ENCODE measurements at places on chromosomes 2 and 18. TPM values are rescaled to one million over a fixed set of nuclear protein-coding genes. Genes with fewer than 3 reads are reported as not detected.

FKBP1B gene
- 25.1 TPM for total RNA-seq

- no peak for DNase-seq
Measured at GRCh38 chr2:48118895-48119294, 212.6 kb upstream of the FBXO11 start.

GRCh38 chr18:51287818-51288508 lies 90.5 kb upstream of the MEX3C start:
- DNase-seq = no peak

DNA sequence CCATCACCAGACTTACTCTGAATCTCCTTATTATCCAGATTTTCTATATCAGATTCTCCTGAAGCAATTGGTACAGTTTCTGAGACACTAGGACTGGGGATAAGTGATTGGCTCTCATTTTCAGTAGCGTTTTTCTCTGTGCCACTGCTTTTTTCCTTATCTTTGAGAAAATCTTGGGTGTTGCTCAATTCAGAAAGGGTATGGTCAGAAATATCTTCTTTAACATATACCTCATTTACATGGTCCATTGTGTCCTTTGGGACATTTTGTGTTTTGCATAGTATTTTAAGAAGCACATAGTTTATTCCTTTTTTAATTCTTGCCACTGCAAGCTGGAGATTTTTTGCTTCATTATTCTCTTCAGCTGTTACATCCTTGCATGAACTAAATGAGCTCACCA lies 56.6 kb upstream of the SCN9A start:
- DNase-seq = no peak

NDC80 gene
- total RNA-seq = 20.3 TPM

- DNase-seq = no peak
Measured at GRCh38 chr2:105087273-105087672, 49.4 kb downstream of the MRPS9 start.

EN1 gene
- total RNA-seq = 5.4 TPM

DNA sequence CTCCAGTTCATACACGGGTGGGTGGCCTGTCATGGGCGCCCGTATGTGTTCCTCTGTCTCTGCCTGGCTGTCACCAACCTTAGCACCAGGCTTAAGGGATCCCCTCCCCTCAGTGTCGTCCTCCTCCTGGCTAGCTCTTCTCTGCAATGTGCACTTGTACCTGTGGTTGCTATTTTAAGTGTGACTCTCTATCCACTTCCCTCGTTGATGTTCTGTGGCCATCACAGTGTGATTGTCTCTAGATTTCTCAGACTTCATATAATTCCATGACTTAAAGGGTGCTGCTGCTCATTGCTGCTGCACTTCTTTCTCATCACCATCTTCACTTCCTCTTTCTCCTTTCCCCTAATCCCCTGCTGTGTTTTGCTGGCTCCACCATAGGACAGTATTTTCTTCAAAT lies 143.4 kb downstream of the EML6 start:
- DNase-seq = no peak

- no peak for DNase-seq
Measured at GRCh38 chr2:26337298-26337697, 8.6 kb upstream of the SELENOI start.

MRPL44 gene
- 27.9 TPM for total RNA-seq

DNA sequence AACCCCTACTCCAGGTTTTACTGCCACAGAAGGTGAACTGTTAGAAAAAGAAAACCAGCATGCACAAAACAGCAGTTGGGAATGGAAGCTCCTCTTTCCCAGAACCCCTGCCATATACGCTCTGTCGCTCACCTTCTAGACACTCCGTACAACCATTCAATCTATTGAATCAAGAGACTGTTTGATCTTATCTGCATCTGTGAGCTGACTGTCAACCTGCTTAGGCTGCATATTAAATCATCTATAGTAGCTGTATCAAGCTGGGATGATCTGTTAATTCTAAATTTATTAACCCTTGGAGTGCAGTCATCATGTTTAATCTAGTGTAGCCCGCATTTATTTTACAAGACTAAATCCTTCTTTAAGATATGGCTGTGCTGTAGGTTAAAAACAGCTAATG lies 13.6 kb upstream of the BCL11A start:
- DNase-seq = no peak

DNA sequence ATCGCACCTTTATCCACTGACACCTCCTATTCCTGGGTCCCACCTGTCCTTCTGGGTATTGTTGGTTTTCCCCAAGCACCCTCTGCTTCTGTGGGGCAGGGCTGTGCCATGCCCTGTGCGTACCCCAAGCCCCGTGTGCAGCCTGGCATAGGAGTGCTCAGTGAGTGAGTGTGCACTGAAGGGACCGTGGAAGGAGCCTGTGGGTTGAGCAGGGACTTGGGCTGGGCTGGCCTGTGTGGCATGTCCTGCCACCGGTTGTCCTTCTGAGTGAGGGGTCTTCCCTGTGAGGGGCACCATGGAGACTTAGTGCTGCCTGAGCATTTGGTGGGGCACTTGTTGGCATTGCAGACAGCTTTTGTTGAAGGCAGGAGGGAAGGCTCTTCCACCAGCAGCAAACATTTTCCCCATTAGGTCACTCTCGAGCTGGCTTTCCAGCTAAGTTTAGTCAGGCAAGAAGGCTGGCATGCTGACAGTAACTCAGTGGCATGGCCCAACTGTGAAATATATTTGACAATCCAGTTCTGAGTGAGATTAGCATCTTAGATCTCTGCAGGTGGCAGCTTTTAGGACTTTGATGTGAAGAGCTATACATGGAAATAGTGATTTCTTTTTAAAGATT lies 64.7 kb downstream of the LPIN1 start:
- DNase-seq = no peak

GRCh38 chr2:160367887-160368286 lies 125.7 kb downstream of the RBMS1 start:
- no peak for DNase-seq

- DNase-seq = no peak
Measured at GRCh38 chr2:237714690-237715458, 83.7 kb upstream of the RBM44 start.

GRCh38 chr2:207311316-207312005 lies 145.7 kb upstream of the KLF7 start:
- DNase-seq = no peak

PRKAG3 gene
- not detected for total RNA-seq

GRCh38 chr2:236664136-236664535 lies 94.5 kb downstream of the ACKR3 start:
- no peak for DNase-seq

DNA sequence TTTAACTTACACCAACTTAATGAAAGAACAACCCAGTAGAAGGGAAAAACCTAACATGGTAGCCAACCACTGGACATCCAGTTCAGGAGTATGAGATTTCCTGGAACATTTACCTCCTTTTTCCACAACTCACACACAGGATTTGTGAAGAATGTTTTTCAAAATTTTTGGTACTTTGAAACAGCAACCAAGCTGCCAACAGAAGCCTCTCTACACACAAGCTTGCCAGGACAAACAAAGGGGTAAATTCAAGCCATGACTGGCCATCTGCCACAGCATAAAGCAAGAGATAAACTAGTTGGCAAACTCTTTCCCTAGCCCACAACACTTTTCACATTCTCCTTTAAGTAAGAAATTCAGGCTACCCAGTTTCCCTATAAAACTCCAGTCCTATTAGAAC lies 21.4 kb downstream of the MGAT4A start:
- no peak for DNase-seq

DNA sequence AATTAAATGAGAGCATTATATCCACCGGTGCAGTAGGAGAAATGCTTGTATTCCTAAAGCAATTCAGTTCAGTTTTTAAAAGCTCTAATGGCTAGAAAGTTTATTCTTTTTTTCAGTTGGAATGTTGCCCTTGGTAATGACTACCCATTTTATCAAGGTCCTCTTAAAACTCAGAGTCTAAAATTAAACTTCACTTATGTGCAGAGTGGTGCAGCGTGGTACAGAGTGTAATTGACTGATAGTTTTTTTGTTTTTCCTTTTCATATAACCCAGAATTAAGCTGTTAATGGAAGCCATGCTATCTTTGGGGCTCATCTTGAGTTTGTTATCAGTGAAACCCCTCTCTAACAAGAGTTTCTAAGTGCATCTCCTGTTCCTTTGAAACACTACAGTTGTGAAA lies 21.4 kb downstream of the NCOA1 start:
- no peak for DNase-seq

- DNase-seq = no peak
Measured at GRCh38 chr18:12803069-12803936, 80.7 kb downstream of the PTPN2 start.

G6PC2 gene
- not detected for total RNA-seq

DNA sequence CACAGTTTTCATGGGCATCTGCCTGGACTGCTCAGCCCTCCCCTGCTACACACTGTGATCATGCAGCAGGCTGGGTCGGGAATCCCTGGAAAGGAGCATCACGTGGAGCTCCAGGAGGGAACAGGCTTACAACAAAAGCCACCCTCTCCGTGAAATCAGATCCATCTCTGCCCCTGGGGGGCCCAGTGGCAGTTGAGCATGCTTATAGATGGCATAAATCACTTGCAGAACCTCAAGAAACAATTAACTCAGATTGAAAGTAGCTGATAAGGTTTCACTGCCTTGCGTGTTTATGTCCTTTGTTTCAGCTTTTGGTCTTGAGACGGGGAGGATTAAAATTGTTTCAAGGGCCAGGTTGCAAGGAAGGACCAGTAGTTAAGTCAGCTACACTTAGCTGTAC lies 354.8 kb upstream of the MEIS1 start:
- DNase-seq = no peak

- DNase-seq = peak; percentile 28
Measured at GRCh38 chr2:12718015-12718671, 1.4 kb downstream of the TRIB2 start.

- DNase-seq = no peak
Measured at GRCh38 chr18:48408111-48408726, 964 bp downstream of the ZBTB7C start.

- DNase-seq = no peak
Measured at GRCh38 chr2:121046335-121046734, 238.7 kb downstream of the TFCP2L1 start.

- DNase-seq = no peak
Measured at GRCh38 chr18:9333441-9334328, 888 bp upstream of the TWSG1 start.

TTN gene
- total RNA-seq = 4.3 TPM

DNA sequence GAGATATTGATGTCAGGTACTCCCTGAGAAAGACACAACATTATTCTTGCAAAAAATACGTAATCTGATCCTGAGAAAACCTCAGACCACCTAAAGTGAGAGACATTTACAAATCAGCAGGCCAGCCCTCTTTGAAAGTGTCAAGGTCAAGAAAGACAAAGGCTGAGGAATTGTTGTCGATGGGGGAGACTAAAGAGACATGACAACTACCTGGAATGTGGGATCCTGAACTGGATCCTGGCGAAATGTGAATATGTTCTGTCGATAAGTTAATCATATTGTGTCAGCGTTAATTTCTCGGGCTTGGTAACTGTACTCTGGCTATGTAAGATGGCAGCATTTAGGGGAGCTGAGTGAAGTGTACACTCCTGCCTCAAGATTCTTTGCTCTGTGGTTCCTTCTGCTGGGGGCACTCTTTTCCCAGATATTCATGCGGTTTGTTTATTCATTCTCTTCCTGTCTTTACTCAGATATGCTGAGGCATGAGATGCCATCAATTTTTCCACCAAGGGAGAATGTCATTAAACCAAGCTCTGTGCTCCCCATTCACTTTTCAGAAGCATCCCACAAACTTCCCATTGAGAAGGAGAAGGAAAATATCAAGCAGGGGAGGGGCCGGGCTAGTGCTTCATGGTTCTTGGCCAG lies 154.9 kb downstream of the CAPN13 start:
- no peak for DNase-seq

GALNT1 gene
- total RNA-seq = 60.2 TPM

- no peak for DNase-seq
Measured at GRCh38 chr2:79960519-79960918, 344.0 kb downstream of the LRRTM1 start.

DNA sequence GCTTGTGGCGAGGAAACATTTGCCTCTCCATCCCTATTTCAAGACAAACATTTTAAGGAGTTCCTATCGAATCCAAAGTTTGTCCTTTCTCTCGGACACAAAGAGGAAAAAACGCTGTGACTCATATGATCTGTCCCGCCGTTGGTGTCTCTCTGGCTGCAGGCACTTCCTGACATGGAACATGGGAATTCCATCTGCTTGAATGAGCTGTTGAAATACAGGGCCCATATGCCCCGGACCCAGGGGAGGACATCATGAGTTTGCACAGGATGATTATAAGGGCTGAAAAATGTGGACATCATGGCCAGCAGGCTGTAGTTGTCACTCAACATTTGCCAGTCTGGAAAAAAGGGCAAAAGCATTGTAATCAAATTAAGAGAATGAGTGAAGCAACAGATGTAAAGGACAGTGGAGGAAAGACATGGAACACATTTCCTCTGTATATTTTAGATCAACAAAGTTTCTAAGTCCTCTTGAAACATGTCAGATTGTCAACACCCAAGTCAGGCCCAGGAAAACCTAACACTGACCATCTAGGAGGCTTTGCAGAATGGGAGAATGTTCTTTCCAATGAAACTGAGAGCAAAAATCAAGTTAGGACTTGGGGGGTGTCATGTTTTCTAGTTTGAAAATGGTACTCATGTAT lies 103.2 kb upstream of the SMIM21 start:
- no peak for DNase-seq

DNA sequence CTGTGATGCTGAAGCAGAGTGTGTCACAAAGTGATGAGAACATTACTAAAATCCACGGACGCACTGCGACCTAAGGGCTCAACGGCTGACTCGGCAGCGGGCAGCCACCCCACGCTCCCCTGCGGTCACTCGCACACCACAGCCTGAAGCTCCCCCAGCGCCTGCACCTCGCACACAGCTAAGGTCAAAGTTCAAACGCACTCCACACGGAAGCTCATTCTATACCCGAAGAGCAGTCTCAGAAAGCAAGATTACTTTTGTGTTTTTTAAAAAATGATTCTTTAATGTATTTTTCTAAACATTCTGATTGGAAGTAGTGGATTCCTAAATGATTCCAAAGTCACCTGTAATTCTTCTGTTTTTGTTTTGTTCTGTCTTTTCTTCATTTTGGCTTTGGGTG lies 21.7 kb downstream of the ASPRV1 start:
- no peak for DNase-seq

- no peak for DNase-seq
Measured at GRCh38 chr2:235630718-235631296, 137.0 kb downstream of the AGAP1 start.

BOLL gene
- total RNA-seq = not detected

GRCh38 chr18:36348971-36349417 lies 51.5 kb downstream of the FHOD3 start:
- no peak for DNase-seq

GRCh38 chr2:2846332-2847208 lies 515.5 kb upstream of the MYT1L start:
- peak; percentile 88 for DNase-seq

DNA sequence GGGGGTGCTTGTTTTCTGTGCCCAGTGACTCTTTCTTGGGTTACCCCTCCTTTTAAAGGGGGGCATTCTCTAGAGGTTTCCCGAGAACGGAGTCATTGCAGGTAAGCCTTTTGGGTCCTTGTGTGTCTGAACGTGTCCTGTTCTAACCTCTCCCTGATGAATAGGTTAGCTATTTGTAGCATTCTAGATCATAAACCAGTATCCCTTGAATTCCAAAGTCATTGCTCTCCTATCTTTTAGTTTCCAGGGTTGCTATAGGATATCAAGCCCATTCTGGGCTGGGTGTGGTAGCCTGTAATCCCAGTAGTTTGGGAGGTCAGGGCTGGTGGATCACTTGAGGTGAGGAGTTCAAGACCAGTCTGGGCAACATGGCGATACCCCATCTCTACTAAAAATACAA lies 65.9 kb upstream of the YWHAQ start:
- DNase-seq = no peak

Data from cerebellum (tissue), 4 donors.